ENCODE measurements at places on chromosomes 5 and 9.

DNA sequence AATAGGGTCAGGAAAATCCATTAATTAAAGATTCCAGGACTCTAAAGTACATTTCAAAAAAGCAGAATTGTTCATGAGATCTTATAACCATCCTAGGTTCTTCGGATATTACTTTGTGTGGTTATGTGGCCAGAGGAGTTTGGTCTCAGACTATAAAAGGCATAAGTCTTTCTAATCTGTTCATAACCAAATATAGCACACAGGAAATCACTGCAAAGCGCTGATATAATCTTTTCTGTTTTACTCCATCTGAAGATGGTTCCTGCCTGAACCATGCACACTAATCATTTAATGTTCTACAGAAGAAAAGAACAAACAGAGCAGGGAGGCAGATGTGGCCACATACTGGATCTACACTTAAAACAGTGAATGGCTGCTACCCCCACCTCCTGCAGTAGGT is 182.8 kb downstream of the SEMA5A start:
- no peak for DNase-seq

GRCh38 chr9:112971415-112971814 is 40.6 kb downstream of the ZNF883 start:
- DNase-seq, result no peak

- no peak for DNase-seq
Observed at GRCh38 chr9:91560301-91560700, 136.7 kb upstream of the NFIL3 start.

DNA sequence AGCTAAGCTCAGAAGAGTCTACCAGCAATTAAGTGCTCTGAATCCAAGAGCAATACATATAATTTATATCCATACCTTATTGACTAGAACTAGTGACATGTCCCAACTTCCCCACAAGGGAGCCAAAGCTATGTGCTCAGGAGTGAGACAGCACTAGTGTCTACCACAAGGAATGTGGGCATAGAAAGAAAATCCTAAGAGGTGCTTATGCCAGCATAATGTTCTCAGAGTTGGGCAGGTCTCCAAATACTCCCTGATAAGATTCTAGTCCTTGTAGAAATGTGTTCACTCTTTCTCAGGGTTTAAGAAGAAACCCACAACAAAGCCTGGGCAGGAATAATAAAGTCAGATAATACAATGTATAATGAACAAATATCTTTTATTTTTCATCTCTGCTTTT is 275.1 kb downstream of the BRINP1 start:
- no peak for DNase-seq

GRCh38 chr5:22226423-22226822 is 626.7 kb downstream of the CDH12 start:
- DNase-seq, result no peak

- no peak for DNase-seq
Observed at GRCh38 chr5:172170251-172170701, 17.7 kb downstream of the STK10 start.

- DNase-seq, result no peak
Observed at GRCh38 chr9:131982671-131983239, 96.9 kb downstream of the MED27 start.

- DNase-seq, result no peak
Observed at GRCh38 chr5:139443831-139444453, 4.6 kb upstream of the DNAJC18 start.

- no peak for DNase-seq
Observed at GRCh38 chr5:64691291-64691690, 988 bp downstream of the SHISAL2B start.

DNA sequence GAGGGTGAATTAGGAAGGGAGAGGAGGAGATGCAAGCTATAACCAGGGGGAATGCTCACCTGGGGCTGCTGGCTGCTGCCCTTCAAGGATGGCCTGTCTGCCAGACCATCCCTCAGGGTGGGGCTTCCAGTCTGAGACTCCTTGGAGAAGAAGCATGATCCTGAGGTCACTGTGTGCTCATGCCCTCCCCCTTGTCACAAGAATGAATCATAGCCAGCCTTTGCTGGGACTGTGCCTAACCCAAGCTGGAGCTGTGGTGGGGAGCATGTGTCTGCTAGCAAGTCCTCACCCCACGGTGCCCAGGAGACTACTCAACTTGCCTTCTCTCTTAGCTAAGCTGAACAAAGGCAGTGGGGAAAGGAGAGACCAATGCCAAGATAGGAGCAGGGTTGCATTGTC is 463.6 kb downstream of the SPOCK1 start:
- DNase-seq, result no peak

DNA sequence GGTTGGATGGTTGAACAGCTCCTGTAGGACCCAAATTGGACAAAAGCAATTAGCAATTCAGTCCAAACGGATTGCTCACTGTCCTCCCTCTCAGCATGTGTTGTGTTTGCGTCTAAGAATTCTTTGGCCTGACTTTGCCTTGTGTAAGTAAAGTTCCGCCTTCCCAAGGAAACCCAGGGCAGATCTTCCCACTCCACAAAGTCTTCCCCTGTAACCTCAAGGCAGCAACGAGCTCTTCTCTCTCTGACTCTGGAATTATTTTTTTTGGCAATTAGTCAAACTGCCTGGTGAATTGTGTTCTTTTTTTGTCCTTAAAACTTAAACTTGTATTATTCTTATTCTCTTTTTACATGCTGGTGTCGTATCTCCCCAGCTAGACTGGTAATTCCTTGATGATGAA is 20.7 kb upstream of the BASP1 start:
- DNase-seq, result no peak

GRCh38 chr9:137276473-137277328 is 825 bp upstream of the TOR4A start:
- DNase-seq, result no peak

DNA sequence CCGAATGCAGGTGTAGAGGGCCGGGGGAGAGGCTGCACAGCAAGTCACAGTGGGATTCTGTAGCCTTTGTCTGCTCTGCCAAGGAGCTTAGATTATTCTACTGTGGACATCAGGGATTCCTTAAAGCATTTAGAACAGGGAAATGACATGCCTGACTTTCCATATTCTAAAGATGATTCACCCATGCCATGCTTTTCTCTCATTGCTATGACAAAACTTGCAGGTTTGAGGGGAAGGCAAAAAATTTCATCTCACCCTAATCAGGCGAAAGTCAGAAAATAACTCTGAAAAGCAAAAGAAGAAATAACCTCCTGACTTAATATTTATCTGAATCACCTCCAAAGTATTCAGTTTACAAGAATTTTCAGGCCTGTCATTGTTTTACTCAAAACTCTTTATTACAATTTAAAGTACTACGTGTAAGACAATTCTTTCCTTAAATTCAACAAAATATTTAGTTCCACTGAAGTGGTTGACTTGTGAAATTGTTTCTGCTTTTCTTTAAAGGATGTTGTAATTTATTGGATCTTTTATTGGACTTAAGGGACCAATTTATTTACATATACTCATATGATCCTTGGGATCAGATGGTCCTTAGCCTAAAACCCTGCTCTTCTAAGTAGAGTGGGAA is 30.0 kb upstream of the GAS1 start:
- no peak for DNase-seq

DNA sequence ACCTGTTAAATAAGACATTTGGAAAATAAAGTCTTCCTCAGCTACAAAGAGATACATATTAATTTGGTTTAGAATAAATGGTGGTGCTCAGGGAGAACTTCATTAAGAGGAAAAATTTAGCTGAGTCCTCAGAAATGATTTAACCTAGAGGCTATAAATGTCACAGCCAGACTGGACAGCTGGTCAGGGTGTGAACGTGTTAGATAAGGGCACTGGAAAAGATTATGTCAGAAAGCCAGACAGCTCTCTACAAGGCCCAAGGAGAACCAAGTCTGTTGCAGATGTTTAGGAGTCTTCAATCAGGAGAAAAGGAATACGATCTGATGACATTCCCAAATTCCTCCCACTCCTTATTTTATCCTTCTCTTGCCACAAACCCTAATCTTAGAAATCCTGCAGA is 265.2 kb downstream of the MAT2B start:
- no peak for DNase-seq

GRCh38 chr5:135883441-135883840 is 12.2 kb downstream of the IL9 start:
- DNase-seq, result no peak

- no peak for DNase-seq
Observed at GRCh38 chr5:124570285-124571035, 176.0 kb downstream of the ZNF608 start.
